Activated CD4-positive, alpha-beta T cell treated with anti-CD3 and anti-CD28 coated beads, Interleukin-2, Interleukin-4, amounts not matched to agents 100 ng/mL and 50 ng/mL, durations not matched to agents 16 hours and 8 hours (primary cell): ENCODE measurements at places on chromosomes 6 and 20.

DNA sequence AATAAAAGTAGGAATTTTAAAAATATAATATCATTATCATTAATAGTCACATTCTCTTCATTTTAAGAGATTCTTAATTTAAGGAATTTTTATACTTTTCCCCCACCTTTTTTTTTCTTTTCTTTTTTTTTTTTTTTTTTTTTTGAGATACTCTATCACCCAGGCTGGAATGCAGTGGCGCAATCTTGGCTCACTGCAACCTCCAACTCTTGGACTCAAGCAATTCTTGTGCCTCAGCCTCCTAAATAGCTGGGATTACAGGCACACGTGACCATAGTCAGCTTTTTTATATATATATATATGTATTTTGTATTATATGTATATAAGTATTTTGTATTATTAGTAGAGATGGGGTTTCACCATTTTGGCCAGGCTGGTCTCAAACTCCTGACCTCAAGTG lies 457.7 kb downstream of the CDKAL1 start:
- DNase-seq = no peak

DNA sequence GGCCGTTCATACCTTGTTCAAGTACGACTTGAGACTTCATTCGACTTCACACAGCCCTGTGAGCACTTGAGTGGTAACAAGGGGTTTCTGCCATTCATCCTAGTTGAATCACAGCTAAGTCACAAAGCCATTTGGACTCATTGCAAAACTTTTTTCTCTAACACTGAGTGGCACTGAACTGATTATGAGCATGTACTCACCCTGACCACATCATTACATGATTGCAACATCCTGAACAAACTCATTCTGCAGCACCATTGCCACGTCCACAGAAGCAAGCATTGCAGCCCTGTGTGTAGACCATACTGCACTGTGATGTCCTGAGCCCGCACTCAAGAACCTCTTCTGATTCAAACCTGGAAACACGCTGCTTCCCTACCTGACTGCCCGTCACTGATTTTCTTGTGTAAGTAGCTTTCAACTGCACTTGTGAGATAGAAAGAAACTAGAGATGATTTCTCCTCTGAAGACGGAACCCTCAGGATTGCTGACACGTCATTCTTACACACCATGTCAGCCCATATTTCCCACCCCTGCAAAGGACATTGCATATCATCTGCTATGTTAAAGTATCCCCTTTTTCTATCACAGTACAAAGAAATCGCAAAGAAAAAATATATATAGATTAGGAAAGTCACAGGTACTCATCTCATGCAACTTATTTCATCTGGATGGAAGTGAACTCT lies 81.6 kb downstream of the C6orf118 start:
- no peak for DNase-seq

- no peak for DNase-seq
Measured at GRCh38 chr20:19110881-19111460, 101.5 kb upstream of the SLC24A3 start.

DNA sequence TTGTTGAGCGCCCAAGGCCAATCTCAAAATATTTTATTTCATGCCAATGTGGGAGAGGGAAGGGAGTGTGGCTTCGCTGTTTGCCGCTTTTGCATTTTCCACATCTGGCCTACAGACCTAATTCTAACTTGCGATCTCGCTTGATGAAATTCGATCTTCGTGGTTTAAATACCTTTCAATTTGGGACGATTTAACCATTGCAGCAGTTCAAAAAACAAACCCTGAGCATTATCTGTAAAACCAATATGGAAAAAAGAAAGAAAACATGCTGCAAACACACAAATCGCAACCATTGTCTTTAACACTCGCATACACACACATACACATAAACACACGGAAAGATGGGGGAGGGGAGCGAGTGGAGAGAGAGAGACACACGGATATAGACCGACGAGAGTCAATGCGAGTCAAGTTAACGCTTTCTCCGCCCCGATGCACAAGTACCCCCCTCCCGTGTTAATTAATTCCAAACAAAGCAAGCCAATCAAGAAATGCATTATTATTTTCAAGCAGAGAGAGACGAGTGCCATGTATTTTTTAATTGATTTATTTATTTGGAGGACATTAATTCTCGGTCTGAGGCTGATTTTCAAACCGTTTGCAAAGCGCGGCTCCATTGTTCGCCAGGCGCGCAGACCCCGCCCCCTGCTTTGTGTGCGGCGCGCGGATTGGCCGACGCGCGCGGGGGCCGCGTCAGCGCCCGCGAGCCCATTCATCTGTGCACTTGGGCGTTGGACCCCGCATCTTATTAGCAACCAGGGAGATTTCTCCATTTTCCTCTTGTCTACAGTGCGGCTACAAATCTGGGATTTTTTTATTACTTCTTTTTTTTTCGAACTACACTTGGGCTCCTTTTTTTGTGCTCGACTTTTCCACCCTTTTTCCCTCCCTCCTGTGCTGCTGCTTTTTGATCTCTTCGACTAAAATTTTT lies at the start of gene MARCKS:
Gene MARCKS, plus strand, starts transcription at position 721 of the 931 bp plus-strand sequence. CDS start 401 bp downstream, outside the sequence.
- DNase-seq = peak; percentile 33

- no peak for DNase-seq
Measured at GRCh38 chr6:47256361-47256760, 53.3 kb downstream of the TNFRSF21 start.

GRCh38 chr6:1960486-1961142 lies 284.8 kb downstream of the GMDS start:
- no peak for DNase-seq

DNA sequence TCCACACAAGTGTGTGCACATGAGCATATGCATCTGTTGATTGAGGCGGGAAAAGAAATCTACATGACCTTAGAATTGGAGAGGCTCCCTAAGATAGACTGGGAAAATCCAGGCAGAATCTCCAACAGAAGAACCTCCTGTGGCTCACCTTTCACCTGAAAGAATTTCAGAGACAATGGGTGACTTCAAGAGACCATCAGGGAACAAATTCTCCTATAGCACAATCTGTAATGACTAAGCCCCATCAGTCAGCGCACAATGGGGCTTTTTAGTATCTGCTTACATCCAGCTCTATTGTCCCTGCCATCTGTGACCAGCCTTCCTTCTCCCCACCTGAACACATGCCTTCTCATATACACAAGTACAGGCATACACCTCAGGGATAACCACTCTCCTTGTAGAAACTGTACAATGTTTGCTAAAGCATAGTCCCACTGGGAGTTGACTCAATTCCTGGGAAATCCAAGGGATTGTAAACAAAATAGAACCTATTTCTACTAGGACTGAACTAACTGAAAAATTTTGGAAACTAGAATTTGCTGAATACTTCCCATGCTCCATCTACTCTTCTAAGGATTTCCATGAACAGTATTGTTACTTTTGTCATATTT lies 150.8 kb upstream of the STXBP5 start:
- DNase-seq = no peak

DNA sequence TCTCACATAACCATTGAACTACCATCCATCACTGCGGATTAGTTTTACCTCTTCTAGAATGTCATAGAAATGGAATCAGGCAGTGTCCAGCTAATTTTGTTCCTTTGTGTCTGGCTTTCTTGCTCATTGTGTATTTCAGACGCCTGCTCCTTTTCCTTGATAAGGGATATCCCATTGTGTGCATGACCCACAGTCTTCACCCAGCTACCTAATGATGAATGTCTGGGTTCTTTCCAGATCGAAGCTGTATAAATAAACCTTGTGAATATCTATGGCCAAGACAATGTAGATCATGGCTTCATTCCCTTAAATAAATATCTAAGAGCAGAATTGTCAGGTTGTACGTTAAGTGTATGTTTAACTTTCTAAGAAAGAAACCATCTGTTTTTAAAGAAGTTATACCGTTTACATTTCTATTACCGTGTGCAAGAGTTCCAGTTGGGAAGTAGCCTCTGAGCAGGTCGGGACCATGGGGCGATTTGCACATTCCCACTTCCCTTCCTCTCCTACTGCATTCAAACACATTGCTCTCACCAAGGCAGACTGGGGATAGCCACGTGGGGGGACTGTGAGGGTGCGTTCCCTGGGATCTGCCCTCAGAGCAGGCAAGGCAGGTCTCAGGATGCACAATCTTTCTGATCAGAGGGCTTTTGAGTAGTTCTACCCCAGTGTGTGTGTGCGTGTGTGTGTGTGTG lies 13.1 kb downstream of the CD93 start:
- DNase-seq = no peak

GRCh38 chr6:46704562-46704961 lies 16.9 kb downstream of the TDRD6 start:
- no peak for DNase-seq

DNA sequence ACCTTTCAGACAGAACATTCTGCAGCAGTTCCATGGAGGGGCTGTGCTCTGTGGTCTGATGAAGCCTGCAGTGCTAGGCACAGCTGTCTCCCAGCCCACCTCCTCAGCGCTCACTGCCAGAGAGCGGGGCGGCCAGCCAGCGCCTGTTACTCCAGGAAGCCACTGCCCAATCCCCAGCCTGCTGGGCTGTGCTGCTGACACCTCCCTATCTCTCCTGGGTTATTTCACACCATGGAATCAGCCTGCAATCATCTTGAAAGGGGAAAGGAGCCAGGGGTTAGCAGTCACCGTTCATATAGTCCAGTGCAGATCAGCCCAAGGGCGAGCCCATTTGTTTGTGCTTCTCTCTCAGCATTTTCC lies 46.3 kb upstream of the NHSL1 start:
- DNase-seq = no peak

DNA sequence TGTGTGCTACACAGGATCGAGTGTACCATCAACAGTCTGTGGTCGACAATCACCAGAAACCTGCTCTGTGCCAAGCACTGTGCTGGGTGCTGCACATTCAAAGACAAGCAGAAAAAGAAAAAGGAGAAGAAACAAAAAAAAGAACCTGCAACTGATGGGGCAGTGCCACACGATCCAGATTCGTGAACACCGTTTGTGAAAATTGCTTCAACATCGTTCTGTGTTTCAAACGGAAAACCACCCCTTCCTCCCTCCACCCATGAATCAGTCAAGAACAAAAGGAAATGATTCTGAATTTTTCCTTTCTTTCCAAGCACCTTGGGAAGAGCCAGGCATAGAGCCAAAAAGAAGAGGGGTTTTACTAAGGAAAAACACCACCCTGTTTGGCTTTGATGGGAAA lies 129.2 kb upstream of the ARID1B start:
- DNase-seq = no peak

GRCh38 chr20:32338665-32339064 lies 19.5 kb upstream of the ASXL1 start:
- DNase-seq = no peak

- DNase-seq = no peak
Measured at GRCh38 chr6:23244300-23244699, 674.9 kb downstream of the HDGFL1 start.

- DNase-seq = no peak
Measured at GRCh38 chr6:37702314-37702713, 4.6 kb upstream of the MDGA1 start.

- no peak for DNase-seq
Measured at GRCh38 chr6:14254505-14254904, 136.9 kb downstream of the CD83 start.
